ENCODE measurements at places on chromosomes 4 and X. TPM values are rescaled to one million over a fixed set of nuclear protein-coding genes. Genes with fewer than 3 reads are reported as not detected.

Gene NAP1L5
- 28.4 TPM for total RNA-seq

Gene COPS4
- 101 TPM for total RNA-seq

Gene POF1B
- total RNA-seq, result 0.09 TPM

Gene CXXC4
- 14.8 TPM for total RNA-seq

Gene ZFP42
- 0.18 TPM for total RNA-seq
